Epithelial cell of proximal tubule (primary cell): ENCODE measurements at places on chromosomes 4 and X.

DNA sequence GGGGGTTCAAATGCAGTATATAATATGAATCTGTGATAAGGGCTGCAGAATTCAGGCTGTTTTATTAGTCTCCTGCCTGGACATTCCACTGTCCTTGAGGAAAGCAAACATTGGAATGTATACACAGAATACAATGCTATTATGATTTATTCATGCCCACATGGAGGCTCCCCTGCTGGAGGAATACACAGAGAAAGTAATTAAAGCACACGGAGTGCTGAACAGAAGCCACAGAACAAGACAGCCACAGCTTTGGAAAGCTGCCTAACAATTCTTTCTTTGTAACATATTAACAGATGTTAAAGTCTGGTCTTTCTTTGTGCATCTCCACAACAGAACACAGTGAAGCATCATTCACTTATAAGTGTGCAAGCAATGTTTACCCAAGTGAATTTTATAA is 155.8 kb downstream of the ARAP2 start:
- DNase-seq: peak; percentile 37

DNA sequence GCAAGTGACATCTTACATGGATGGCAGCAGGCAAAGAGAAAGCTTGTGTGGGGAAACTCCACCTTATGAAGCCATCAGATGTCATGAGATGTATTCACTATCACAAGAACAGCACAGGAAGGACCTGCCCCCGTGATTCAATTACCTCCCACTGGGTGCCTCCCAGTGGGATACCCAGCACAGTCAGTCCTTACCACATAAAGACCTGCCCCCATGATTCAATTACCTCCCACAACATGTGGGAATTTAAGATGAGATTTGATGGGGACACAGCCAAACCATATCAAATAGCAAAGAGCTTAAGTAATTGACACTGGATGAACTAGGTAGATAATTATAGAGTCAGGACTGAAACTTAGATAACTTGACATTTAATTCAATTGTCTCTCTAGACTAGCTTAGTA is 85.6 kb downstream of the SLIT2 start:
- DNase-seq: no peak

- DNase-seq: no peak
Measured at GRCh38 chr4:169446824-169447223, 165.6 kb downstream of the NEK1 start.

DNA sequence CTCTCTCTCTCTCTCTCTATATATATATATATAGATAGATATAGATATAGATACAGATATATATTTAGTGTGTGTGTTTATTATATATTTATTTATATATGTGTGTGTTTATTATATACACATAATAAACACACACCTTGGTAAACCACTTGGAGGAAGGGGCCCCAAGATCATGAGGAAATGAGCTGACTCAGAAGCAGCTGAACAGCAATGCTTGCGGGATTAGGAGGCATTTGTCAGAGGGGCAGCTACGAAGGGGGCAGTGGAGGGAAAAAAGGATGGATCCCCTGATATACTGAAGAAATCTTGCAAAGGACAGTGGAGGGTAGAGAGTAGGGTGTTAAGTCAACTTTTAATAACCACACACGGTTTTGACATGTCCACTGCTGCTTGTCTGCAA is 120.0 kb upstream of the SORBS2 start:
- no peak for DNase-seq

- peak; percentile 76 for DNase-seq
Measured at GRCh38 chr4:108398316-108398715, 222.1 kb upstream of the RPL34 start.

DNA sequence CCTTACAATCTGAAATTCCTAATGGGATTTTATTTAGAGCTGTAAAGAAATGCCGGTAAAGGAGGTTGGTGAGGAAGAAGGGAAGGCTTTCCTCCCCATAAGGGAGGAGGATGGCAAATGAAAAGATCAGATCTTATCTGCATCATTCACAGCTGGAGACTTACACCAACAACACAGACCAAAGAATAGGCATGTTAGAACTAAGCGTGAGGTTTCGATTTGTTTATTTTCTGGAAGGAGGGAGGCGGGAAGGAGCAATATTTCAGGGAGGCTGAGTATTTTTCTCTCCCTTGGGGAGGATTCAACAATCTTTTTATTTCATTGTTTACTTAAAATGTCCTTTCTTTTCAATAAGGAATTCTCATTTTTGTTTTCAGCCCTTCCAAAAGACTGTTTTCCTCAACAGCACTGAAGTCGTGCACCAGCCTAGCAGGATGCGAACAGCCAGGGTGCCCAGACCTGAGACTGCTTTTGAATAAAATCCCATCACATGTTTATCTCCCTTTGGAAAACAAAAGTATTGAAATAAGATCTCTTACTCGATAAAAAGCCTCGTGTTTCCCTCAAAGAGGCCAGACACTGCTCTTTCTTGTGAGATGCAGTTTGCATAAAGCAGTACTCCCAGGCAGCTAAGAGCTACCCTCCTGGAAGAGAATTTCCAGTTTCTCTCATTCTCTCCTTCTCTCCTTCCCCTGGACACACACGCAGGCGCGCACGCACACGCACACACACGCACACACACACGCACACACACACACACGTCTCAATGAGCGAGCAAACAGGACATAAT is 236.1 kb downstream of the MGST2 start:
- no peak for DNase-seq

DNA sequence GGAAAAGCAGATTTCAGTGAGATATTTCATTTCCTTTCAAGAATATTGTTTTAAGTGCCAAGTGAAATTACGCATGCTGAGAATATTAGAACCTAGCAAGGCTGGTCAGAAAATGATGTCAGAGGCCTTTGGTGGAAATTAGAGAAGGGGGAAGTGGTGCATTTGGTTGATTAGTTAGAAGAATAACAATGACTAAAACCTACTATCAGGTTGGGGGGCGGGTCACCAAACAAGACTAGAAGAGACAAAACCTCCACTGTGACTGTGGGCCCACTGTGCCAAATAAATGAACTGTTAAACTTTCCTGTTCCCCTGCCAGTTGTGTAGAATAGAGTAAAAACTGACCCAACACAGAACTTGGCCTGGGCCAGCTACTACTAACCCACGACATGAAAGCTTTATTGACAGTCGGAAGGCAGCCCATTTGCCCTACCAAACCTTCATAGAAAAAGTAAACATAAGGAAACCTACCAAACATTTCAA is 2.9 kb downstream of the RAPGEF2 start:
- DNase-seq: no peak

GRCh38 chr4:150997141-150997540 is 17.9 kb downstream of the LRBA start:
- no peak for DNase-seq

DNA sequence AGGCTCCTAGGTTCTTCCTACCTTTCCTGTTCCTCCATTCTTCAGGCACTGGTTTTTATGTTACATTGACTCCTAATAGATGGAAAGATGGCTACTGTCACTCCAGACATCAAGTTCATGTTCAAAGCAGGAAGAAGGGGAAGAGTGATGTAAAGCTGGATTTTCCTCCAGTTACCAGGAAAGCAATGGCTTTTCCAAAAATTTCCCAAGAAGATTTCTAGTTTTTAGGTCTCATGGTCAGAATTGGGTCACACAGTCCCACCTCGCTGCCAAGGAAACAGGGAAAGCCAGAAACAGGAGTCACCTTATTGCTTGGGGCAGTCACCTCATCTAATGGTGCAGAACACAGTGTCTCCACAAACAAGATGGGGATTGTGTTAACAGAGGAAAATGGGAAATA is 21.5 kb downstream of the RXFP1 start:
- DNase-seq: no peak

DNA sequence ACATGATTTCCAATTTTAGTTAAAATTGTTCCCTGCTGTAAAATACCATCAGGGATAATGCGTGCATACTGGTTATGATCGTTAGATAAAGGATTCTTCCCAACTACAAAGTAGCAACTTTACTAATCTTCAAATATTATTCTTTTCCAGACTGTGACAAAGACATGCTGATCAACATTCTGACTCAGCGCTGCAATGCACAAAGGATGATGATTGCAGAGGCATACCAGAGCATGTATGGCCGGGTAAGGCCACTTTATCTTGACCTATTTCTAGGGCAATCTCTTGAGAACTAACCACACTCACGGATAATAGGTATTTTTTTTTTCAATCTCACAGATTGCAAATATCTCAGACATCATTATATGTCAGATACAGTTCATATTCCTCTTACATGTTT is 47.0 kb downstream of the ANXA10 start:
- no peak for DNase-seq

GRCh38 chr4:8435656-8436121 is 4.8 kb downstream of the ACOX3 start:
- no peak for DNase-seq

- no peak for DNase-seq
Measured at GRCh38 chrX:154057791-154058190, 38.1 kb upstream of the IRAK1 start.

GRCh38 chrX:103002576-103002975 is 61.4 kb downstream of the BEX1 start:
- DNase-seq: no peak

- no peak for DNase-seq
Measured at GRCh38 chr4:88158489-88159228, at the start of gene ABCG2. TSS of gene ABCG2 (minus strand) at chr4:88158639. CDS start at chr4:88139995, 18,644 bp downstream.

GRCh38 chr4:100367451-100367850 is 150.4 kb downstream of the EMCN start:
- no peak for DNase-seq

GRCh38 chr4:154329939-154330338 is 161.7 kb downstream of the DCHS2 start:
- no peak for DNase-seq

DNA sequence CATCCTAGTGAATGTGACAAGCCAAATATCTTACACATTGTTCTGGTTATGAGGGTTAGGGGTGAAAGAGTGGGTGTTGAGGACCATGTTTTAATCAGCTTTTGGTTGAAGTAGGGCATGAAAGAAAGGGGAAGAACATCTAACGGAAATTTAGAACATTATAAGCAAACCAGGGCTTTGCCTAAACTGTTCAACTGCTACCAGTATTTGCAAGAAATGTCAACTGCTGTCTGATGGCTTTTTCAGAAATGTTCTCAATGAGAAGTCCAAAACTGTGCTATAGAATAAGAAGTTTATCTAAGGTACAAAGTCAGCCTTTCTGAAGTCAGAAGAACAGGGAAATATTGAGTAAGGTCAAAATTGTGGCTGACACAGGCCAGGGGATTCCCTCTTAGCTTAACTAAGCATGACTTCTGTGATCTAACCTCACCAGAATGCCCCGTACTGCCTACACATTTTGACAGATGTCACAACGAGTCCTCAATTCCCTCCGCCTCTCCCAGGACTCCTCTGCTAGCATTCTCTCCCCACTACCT is 67.1 kb downstream of the DTHD1 start:
- peak; percentile 40 for DNase-seq

- no peak for DNase-seq
Measured at GRCh38 chr4:113973345-113973744, 6.1 kb downstream of the ARSJ start.

GRCh38 chrX:122816288-122816687 is 367.8 kb upstream of the GRIA3 start:
- DNase-seq: no peak

DNA sequence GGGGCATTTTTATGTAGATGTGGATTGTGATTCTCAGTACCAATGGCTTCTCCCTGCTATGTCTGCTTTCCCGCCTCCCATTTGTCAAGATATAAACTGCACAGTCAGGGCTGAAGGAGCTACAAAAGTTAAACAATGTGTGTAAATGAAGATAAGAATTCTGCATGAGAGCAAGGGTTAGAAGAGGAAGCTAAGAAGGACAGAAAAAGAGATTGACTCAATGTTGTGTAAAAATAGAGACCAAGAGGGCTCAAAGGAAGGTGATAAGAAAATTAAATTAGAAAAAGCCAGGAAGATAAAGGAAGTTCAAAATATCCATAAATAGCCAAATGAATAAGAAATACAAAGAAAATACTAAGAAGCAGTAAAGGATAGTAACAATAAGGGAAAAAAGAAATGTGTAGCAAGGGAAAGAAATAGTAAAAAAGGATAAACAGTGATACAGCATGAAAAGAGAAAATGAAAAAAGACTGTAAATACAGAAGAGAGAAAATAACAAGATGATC is 82.5 kb downstream of the AMELX start:
- DNase-seq: no peak

GRCh38 chrX:22541926-22542325 is 269.2 kb downstream of the CBLL2 start:
- DNase-seq: no peak

GRCh38 chr4:88457307-88458103 is 586 bp downstream of the HERC5 start:
- DNase-seq: no peak

- DNase-seq: no peak
Measured at GRCh38 chrX:35847736-35848135, 49.6 kb downstream of the MAGEB16 start.

- DNase-seq: peak; percentile 31
Measured at GRCh38 chrX:31894152-31894551, 822.3 kb upstream of the FTHL17 start.

- DNase-seq: no peak
Measured at GRCh38 chrX:53718073-53718472, 31.6 kb upstream of the HUWE1 start.

GRCh38 chrX:149718757-149719156 is 6.9 kb downstream of the MAGEA11 start:
- DNase-seq: no peak

GRCh38 chrX:32745323-32745722 is 466.0 kb downstream of the DMD start:
- no peak for DNase-seq

GRCh38 chr4:52863324-52863723 is 1.2 kb downstream of the RASL11B start:
- DNase-seq: no peak

GRCh38 chr4:24067367-24068193 is 177.7 kb upstream of the PPARGC1A start:
- peak; percentile 74 for DNase-seq

- DNase-seq: no peak
Measured at GRCh38 chrX:16312761-16313623, 145.7 kb downstream of the MAGEB17 start.

- DNase-seq: no peak
Measured at GRCh38 chrX:40058719-40059118, 39.0 kb downstream of the BCOR start.

GRCh38 chr4:119744580-119744979 is 116.0 kb upstream of the PDE5A start:
- no peak for DNase-seq

- DNase-seq: no peak
Measured at GRCh38 chr4:23991444-23991843, 101.6 kb upstream of the PPARGC1A start.

DNA sequence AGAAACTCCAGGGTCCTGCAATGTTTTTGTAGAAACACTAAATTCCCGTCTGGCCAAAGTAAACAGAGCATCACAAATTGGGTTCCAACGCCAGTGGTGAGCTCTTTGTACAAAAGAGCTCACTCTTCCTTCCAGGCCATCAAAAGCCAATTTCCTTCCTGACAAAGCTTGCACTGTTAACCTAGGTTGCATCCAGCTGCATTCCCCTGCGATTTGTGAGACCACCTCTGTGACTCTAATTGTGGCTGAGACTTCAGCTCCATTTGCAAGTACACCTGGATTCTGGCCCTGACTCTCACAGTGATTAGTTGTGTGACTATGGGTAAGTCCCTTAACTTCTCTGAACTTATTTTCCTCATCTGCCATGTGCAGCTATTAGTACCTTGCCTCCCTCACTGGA is 212.5 kb upstream of the CXorf66 start:
- no peak for DNase-seq
